Cardiac septum (tissue), 1 donor: ENCODE measurements at places on chromosomes 4 and X. TPM values are rescaled to one million over a fixed set of nuclear protein-coding genes. Genes with fewer than 3 reads are reported as not detected.

- no peak for DNase-seq
Observed at GRCh38 chr4:121448231-121448630, 67.4 kb upstream of the QRFPR start.

GRCh38 chr4:47050761-47051725 lies 19.7 kb downstream of the GABRB1 start:
- no peak for DNase-seq

RHOXF2B gene
- not detected for total RNA-seq

DNA sequence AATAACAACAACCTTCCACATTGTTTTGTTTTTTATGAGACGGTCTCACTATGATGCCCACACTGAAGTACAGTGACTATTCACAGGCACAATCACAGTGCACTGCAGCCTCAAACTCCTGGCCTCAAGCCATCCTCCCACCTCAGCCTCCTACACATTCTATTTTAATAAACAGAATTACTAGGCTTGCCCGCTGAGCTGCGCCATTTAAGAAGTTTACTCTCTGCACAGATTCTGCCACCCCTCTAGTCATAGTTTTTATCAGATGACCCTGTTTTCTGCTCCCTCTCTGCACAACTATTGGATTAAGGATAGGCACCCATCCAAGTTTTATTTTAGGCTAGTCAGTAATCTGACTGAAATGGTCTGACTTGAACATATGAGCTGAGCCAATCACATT lies 11.3 kb upstream of the COX18 start:
- DNase-seq = no peak

TMPRSS11A gene
- not detected for total RNA-seq

- DNase-seq = no peak
Observed at GRCh38 chr4:37082912-37083311, 161.6 kb upstream of the NWD2 start.

MMRN1 gene
- total RNA-seq = 2.5 TPM

NFKB1 gene
- 28.7 TPM for total RNA-seq

DNA sequence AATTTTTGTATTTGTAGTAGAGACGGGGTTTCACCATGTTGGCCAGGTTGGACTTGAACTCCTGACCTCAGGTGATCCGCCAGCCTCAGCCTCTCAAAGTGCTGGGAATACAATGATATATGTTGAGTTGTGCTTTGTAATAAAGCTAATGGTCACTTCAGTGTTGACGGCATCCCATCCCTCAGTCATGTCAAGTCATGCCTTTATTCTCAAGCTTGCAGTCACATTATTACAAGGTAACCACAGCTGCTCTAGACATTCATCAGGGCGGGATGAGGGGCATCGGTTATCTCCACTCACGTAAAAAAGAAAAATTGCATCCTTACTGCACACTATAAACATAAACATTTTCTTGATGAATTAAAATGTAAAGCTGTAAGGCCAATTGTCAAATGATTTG lies 12.8 kb upstream of the FAT1 start:
- DNase-seq = no peak

APLN gene
- 6.2 TPM for total RNA-seq

DNA sequence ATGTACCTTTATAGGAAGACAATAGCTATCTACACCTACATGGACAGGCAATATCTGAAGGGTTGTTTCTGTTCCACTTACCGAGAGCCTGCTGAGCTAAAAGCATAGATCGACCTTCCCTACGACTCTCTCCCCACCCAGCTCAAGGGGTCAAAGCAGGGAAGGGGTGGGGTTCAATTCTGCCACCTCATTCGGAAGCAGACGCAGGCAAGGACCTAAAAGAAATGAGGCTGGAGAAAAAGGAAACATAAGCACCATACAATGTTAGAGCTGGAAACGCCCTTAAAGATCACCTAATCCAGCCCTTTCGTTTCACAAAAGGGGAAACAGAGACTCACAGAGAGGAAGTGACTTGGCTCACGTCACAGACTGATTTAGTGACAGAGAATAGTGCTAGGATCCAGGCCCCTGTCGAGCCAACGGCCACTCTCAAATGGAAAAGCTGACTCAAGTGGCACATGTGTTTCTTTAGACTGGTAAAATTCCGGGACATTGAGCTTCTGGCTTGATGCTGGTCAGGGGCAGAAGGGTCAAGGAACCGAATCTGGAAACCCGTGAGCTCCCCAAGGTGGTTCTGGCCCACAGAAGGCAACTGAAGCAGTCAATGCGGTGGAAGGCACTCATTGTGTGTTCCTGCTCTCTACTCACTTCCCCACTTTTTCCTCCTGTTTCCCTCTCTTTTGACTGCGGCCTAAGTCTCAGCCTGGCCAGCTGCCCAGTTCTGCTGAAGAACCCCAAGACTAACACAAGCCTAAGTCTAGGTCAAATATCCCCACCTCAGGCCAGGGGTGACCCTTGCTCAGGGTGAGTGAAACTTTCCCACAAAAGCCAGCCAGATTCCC lies 7.5 kb downstream of the SEPTIN6 start:
- no peak for DNase-seq
